Activated naive CD8-positive, alpha-beta T cell treated with anti-CD3 and anti-CD28 coated beads for 36 hours (primary cell): ENCODE measurements at places on chromosomes 1 and 21.

GRCh38 chr1:85025940-85026339, 22.4 kb downstream of the MCOLN3 start:
- H3K4me1 ChIP-seq, result peaks cover 9% of the 10 kb centered on the region
- peaks cover 4% of the 10 kb centered on the region for H3K27me3 ChIP-seq
- DNase-seq, result no peak
- no peak overlapping the region for H3K4me3 ChIP-seq
- no peak overlapping the region for H3K27ac ChIP-seq
- H3K36me3 ChIP-seq, result no peaks in the 10 kb centered on the region

- no peak for DNase-seq
- peaks cover 23% of the 10 kb centered on the region for H3K36me3 ChIP-seq
- H3K27me3 ChIP-seq, result no peaks in the 10 kb centered on the region
- peak overlapping the region; percentile 32 for H3K4me3 ChIP-seq
- H3K4me1 ChIP-seq, result peaks cover 18% of the 10 kb centered on the region
Measured at GRCh38 chr1:63595435-63595834, 2.2 kb downstream of the PGM1 start.

- H3K27me3 ChIP-seq, result peaks cover 8% of the 10 kb centered on the region
- H3K4me1 ChIP-seq, result no peaks in the 10 kb centered on the region
Measured at GRCh38 chr1:47627471-47628370, 189.9 kb downstream of the FOXD2 start.

DNA sequence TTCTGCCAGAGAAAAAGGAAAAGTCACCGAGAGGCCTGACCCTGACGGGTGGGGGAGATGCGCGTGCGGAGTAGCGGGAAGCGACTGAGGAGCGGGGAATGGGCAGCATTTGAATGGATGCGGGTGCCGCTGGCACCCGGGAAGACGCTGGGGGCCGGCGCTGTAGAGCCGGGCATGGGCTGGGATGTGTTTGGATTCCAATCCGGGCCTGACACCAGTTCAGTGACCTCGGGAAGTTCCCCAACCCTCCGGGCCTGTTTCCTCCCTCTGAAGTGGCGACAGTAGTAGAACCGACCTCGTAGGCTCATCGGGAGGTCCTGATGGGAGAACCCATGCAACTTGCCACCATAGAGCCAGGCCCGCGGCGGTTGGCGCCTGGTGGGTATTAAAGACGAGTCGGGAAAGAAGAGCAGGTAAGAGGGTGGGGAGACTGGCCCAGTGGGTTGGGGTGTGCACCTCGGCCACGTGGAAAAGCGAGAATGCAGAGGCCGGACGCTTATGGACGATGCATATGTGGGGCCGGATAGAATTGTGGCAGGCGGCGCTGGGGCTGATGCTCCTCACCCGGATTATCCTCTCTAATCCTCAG, 642 bp upstream of the SLC16A1 start:
- H3K27ac ChIP-seq, result peak overlapping the region; percentile 100
- no peaks in the 10 kb centered on the region for H3K27me3 ChIP-seq
- peak overlapping the region; percentile 99 for H3K4me3 ChIP-seq
- DNase-seq, result peak; percentile 47

GRCh38 chr1:55127827-55128343, 87.3 kb downstream of the USP24 start:
- DNase-seq, result peak; percentile 8
- H3K4me3 ChIP-seq, result peak overlapping the region; percentile 3
- peaks cover 21% of the 10 kb centered on the region for H3K4me1 ChIP-seq

- no peaks in the 10 kb centered on the region for H3K27me3 ChIP-seq
- H3K27ac ChIP-seq, result no peak overlapping the region
- no peak overlapping the region for H3K4me3 ChIP-seq
- peaks cover 39% of the 10 kb centered on the region for H3K4me1 ChIP-seq
Measured at GRCh38 chr1:40638097-40639036, 27.1 kb downstream of the RIMS3 start.

GRCh38 chr1:97461782-97462181, 459.1 kb downstream of the DPYD start:
- no peak for DNase-seq
- no peaks in the 10 kb centered on the region for H3K4me1 ChIP-seq
- H3K36me3 ChIP-seq, result peaks cover 37% of the 10 kb centered on the region

DNA sequence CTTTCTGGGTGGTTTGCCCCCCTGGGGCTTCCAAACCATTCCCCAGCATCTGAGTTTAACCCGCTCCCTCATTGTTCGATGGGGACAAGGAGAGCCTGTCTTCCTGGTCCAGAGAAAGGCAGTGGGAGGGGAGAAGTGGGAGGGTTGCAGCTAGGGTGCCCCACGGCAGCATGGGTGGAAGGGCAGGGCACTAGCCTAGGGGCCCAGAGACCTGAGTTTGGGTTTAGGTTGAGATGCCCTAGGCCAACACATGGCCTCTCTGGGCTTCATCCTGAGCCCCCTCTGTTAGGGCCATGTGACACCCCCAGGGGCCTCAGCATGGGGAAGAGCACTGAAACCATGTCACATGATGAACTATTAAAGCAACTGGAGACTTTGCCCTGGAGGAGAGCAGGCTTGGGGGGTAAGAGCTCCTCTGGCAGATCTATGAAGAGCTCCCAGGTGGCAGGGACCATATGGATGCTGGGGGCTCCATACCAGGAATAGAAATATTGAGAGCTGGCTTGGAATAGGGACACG, 9.7 kb upstream of the RUNX3 start:
- no peak overlapping the region for H3K4me3 ChIP-seq
- peaks cover 78% of the 10 kb centered on the region for H3K4me1 ChIP-seq
- DNase-seq, result no peak
- peak overlapping the region; percentile 60 for H3K27ac ChIP-seq
- peaks cover 52% of the 10 kb centered on the region for H3K36me3 ChIP-seq

DNA sequence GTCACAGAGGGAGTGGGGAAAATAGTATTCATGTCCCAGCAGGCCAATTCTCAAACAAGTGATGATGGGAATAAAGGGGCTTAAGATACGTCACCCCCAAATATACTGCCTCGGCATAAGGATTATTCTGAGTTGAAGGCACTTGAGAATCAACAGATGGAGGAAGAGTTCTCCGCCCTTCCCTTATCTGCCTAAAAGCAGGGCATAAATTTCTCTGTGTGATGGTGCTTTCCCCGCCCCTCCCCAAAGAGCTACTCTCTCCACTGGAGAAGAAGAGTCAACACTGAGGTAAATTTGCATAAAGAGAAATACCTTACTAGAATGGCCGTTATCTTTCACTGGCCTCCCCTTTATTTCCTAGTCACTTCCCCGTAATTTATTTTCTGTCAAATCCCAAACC, 18.7 kb downstream of the BECN2 start:
- H3K27ac ChIP-seq, result no peak overlapping the region

GRCh38 chr1:66585002-66585401, 51.0 kb downstream of the SGIP1 start:
- no peak overlapping the region for H3K27ac ChIP-seq
- no peaks in the 10 kb centered on the region for H3K27me3 ChIP-seq

DNA sequence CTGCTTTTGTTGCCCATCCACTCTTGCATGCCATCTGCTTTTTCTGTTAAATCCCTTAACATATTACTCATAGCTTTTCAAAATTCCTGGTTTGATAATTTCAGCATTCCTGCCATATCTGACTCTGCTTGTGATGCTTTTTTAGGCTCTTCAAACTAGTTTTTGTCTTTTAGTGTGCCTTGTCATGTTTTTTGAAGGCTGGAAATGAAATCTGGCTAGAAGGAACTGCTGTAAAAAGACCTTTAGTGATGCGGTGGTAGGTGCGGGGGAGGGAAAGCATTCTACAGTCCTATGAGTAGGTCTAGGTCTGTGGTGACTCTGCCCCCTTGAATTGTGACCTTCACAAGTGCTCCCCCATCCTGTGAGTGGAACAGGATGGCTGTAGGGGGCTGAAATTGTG, 15.0 kb upstream of the S100B start:
- H3K4me3 ChIP-seq, result no peak overlapping the region
- H3K4me1 ChIP-seq, result peaks cover 56% of the 10 kb centered on the region
- H3K36me3 ChIP-seq, result peaks cover 3% of the 10 kb centered on the region
